Endothelial cell of umbilical vein (primary cell): ENCODE measurements at places on chromosomes 13 and 19. TPM values are rescaled to one million over a fixed set of nuclear protein-coding genes. Genes with fewer than 3 reads are reported as not detected.

GRCh38 chr13:76928456-76928855, 19.9 kb upstream of the ACOD1 start:
- H3K27me3 ChIP-seq: peaks cover 4% of the 10 kb centered on the region
- no peaks in the 10 kb centered on the region for H3K4me1 ChIP-seq
- DNase-seq: no peak
- no peaks in the 10 kb centered on the region for H3K36me3 ChIP-seq
- H3K27ac ChIP-seq: no peak overlapping the region

DNA sequence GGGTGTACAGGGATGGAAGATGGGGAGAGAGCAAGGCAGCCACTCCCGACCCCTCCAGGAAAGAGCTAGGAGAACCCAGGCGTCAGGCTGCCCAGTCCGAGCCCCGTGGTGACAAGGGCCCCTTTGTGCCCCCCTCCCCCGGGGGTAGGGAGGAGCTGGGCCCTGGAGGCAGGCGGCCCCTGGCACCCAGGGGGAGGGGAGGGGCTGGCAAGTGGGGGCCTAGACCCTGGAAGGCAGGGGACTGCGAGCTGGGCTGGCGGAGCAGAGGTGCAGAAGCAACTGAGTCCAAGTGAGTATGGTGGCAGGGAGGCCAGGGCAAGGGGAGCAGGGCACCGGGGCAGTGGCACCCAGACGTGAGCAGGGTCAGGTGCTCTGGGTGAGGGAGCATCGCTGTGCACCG, at the start of gene MAG:
TSS of gene MAG (plus strand) at position 246 of the 400 bp plus-strand sequence. CDS start 3,248 bp downstream, outside the sequence.
- DNase-seq: no peak
- H3K4me3 ChIP-seq: no peak within 1 kb of the TSS
- H3K36me3 ChIP-seq: no peaks in the 10 kb centered on the region
- no peak within 1 kb of the TSS for H3K27ac ChIP-seq

GRCh38 chr19:39858541-39858940, 12.4 kb upstream of the FBL start:
- no peaks in the 10 kb centered on the region for H3K4me1 ChIP-seq
- no peak overlapping the region for H3K4me3 ChIP-seq
- no peaks in the 10 kb centered on the region for H3K36me3 ChIP-seq
- DNase-seq: no peak
- H3K27me3 ChIP-seq: peaks cover 5% of the 10 kb centered on the region

DNA sequence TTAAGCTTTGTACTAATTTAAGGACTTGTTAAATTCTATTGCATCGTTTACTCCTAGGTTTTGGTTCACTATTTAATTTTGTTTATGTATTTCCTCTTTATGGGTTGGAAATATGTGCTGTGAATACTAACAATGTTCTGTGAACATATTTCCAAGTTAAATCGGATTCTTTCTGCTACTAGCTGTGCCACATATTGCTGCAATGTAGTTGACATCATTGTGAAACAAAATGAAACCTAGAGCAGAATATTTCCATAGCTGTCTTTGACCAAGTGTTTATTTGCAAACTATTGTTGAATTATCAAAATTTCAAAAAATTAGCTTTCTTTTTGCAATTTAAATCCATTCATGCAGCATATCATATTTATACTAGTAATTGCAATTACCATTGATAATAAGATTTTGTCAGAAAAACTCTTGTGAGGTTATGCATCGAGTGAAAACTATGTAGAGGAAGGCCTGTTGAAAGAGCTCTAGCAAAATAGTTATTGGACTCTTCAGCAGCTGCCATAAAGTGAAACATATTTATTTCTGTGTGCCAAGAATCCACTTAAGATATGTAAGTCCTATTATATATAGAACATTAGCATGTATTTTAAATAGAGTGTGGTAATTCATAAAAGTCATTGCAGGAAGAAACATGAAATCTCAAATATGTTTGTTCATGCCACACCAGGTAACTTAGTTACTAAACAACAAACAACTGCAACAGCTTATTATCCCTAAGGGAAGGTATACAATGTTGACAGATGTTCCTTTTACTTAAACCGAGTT, 575.1 kb downstream of the SLITRK6 start:
- H3K4me3 ChIP-seq: no peak overlapping the region
- no peaks in the 10 kb centered on the region for H3K27me3 ChIP-seq
- DNase-seq: no peak
- no peaks in the 10 kb centered on the region for H3K36me3 ChIP-seq

GRCh38 chr13:23767838-23768237, 121.4 kb downstream of the MIPEP start:
- no peaks in the 10 kb centered on the region for H3K27me3 ChIP-seq
- no peaks in the 10 kb centered on the region for H3K4me1 ChIP-seq
- H3K36me3 ChIP-seq: no peaks in the 10 kb centered on the region
- DNase-seq: no peak

- no peak overlapping the region for H3K4me3 ChIP-seq
- H3K27me3 ChIP-seq: peaks cover 22% of the 10 kb centered on the region
- peaks cover 11% of the 10 kb centered on the region for H3K4me1 ChIP-seq
- no peak overlapping the region for H3K27ac ChIP-seq
- peaks cover 4% of the 10 kb centered on the region for H3K36me3 ChIP-seq
- DNase-seq: no peak
Measured at GRCh38 chr19:2253106-2254063, 2.8 kb downstream of the JSRP1 start.

DNA sequence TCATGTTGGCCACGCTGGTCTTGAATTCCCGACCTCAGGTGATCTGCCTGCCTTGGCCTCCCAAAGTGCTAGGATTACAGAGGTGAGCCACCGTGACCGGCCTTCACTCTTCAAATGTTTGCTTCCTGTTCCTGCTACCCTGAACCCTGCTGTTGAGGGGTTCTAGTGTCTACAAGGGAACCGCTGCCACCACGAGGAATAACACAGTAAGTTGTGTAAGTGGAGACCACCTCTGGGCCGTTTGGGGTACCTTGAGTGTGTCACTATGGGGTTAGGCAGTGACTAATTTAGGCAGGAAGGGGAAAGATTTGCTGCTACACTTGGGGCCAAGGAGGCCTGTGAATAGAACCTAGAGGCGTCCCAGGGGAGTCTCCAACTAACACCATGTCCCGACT, 2.2 kb upstream of the MYADM start:
- no peak overlapping the region for H3K4me3 ChIP-seq
- H3K27ac ChIP-seq: no peak overlapping the region
- DNase-seq: no peak
- H3K4me1 ChIP-seq: peaks cover 15% of the 10 kb centered on the region
- no peaks in the 10 kb centered on the region for H3K36me3 ChIP-seq

- no peak for DNase-seq
- H3K27me3 ChIP-seq: no peaks in the 10 kb centered on the region
- H3K27ac ChIP-seq: no peak overlapping the region
- no peaks in the 10 kb centered on the region for H3K4me1 ChIP-seq
- no peak overlapping the region for H3K4me3 ChIP-seq
Measured at GRCh38 chr13:85080691-85081090, 718.5 kb downstream of the SLITRK6 start.

DNA sequence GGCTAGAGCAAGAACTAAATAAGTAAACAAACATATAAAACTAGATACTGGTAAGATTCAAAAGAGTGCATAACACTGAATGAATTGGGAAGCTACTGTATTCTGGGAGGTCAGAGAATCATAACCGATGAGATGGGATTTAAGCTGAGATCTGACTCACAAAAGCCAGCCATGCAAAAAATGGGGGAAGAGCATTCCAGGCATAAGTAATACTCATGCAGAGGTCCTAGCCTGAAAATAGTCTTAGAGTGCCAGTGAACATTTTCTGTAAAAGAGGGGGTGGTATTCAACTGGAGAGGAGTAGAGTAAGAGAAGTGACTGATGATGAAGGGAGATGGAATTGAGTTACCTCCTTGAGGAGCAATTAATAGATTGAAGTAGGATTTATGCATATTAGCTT, 872.0 kb upstream of the GPC6 start:
- no peaks in the 10 kb centered on the region for H3K36me3 ChIP-seq
- no peak for DNase-seq
- no peak overlapping the region for H3K4me3 ChIP-seq
- H3K27ac ChIP-seq: no peak overlapping the region
- no peaks in the 10 kb centered on the region for H3K27me3 ChIP-seq

GRCh38 chr19:53196777-53197396, 3.7 kb upstream of the ZNF665 start:
- no peaks in the 10 kb centered on the region for H3K27me3 ChIP-seq
- H3K36me3 ChIP-seq: no peaks in the 10 kb centered on the region
- peak overlapping the region; percentile 63 for H3K4me3 ChIP-seq
- peak; percentile 90 for DNase-seq
- peak overlapping the region; percentile 57 for H3K27ac ChIP-seq
- peaks cover 2% of the 10 kb centered on the region for H3K4me1 ChIP-seq

DNA sequence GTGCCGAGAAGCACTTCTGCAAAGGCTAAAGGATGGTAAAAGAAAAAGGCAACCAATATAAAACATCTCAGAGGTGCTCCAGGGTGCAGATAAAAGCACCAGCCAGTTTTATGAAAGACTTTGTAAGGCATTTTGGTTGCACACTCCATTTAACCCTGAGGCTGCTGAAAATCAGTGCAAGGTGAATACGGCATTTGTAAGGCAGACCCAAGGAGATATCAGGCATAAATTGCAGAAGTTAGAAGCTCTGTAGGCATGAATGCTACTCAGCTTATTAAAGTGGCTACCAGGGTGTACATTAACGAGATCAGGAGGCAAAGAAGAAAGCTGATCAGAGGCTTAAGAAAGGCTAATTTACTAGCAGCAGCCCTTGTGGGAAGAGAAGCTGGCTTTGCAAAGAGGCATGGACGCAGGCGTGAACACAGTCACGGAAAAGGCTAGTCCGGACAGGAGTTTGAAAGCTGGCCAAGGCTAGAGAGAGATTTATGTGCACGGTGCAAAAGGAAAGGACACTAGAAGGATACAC, 99.6 kb downstream of the ZNF429 start:
- no peaks in the 10 kb centered on the region for H3K27me3 ChIP-seq
- DNase-seq: peak; percentile 5
- H3K4me1 ChIP-seq: no peaks in the 10 kb centered on the region

DNA sequence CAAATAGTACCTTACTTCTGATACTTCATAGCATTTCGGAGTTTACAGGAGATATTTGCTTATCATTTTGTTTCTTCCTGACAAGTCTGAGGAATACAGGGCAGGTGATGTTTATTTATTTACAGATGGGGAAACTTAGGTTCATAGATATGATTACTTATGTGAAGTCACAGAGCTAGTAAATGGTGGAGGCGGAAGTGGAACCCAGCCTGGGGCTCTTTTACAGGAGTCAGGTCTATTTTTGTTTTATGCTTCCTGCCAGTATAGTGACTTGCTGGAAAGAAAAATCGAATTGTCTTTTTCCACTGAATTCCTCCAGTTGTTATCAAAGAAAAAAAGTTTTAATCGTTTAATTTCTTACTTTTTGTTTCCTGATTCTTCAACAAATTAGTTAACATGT, 66.5 kb downstream of the DGKH start:
- no peaks in the 10 kb centered on the region for H3K27me3 ChIP-seq
- no peaks in the 10 kb centered on the region for H3K36me3 ChIP-seq
- no peak overlapping the region for H3K27ac ChIP-seq
- H3K4me1 ChIP-seq: peaks cover 4% of the 10 kb centered on the region
- no peak overlapping the region for H3K4me3 ChIP-seq

DNA sequence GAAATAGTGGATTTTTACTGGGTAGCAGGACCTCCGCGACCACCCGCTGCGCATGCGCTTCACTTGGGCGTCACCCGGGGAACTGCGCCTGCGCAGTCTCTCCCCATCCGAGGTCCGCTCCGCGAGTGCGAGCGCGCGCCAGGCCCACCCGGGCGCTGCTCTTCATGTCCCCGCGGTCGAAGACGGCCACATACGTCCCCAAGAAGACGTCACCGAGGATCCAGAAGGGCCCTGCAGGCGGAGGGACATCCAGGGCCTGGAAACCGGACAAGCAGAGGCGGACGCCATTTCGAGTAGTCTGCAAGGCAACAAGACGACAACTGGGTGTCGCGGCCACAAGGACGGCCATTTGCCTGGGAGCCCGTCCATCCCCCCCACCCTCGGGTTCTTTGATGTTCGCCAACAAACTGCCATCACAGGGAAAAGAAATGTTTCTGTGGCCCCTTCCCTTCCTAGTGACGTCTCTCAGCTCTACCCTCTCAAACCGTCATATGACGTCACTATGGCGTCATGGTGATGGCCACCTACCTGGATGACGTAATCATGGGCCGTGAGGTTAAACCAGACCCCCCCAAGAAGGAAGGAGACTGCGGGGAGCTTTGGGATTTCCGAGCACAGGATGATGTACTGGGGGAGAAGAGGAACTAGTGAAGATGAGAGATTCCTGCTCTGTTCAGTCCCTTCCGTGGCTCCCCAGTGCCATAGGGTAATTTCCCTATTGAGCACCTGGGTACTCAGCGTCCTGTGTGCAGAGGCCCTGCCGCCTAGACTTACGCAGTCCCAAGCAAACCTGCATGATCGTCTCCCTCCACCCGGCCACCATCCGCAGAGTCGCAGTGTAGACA, 6.7 kb downstream of the NAPSA start:
- no peaks in the 10 kb centered on the region for H3K36me3 ChIP-seq
- no peak overlapping the region for H3K27ac ChIP-seq
- peak overlapping the region; percentile 18 for H3K4me3 ChIP-seq
- H3K27me3 ChIP-seq: no peaks in the 10 kb centered on the region
- H3K4me1 ChIP-seq: peaks cover 7% of the 10 kb centered on the region

DNA sequence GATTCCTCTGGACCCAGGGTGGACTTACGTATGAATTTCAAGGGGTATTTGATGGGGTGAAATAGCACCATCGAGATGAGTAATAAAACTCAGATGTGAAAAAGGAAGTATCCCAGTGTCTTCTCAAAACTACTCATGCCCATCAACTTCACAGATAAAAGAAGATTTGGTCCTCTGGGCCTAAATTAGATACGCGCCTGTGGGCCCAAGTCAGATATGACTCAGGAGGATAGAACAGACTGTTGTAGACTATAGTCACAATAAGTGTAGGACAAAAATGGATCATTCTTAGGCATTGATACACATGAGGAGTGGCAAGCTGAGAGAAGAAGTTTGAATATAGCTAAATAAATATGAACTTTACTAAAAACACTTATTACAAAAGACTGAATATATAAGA, 2438.8 kb downstream of the PCDH9 start:
- no peaks in the 10 kb centered on the region for H3K4me1 ChIP-seq
- no peak overlapping the region for H3K27ac ChIP-seq
- no peaks in the 10 kb centered on the region for H3K27me3 ChIP-seq
- H3K36me3 ChIP-seq: no peaks in the 10 kb centered on the region

- no peaks in the 10 kb centered on the region for H3K27me3 ChIP-seq
- H3K4me1 ChIP-seq: no peaks in the 10 kb centered on the region
- DNase-seq: no peak
Measured at GRCh38 chr19:8831373-8831772, 731 bp downstream of the ZNF558 start.

Gene SHISA7
- total RNA-seq: not detected in 2 replicates

Gene ZNF69
- 1.2 and 5.6 TPM in 2 replicates for total RNA-seq

Gene OSCAR
- total RNA-seq: not detected in 2 replicates

Gene THSD1
- 25.2 and 25.4 TPM in 2 replicates for total RNA-seq

Gene CBY2
- total RNA-seq: not detected in 2 replicates

Gene SGCG
- not detected in 2 replicates for total RNA-seq

Gene HIPK4
- total RNA-seq: not detected in 2 replicates

Gene NLRP5
- total RNA-seq: not detected in 2 replicates

Gene HS6ST3
- 0.15 and 0.35 TPM in 2 replicates for total RNA-seq

Gene SPC24
- total RNA-seq: 68.5 and 70.0 TPM in 2 replicates

Gene ZIC2
- total RNA-seq: not detected in 2 replicates

Gene LILRA2
- total RNA-seq: not detected in 2 replicates

Gene ZNF284
- total RNA-seq: 2.4 and 2.7 TPM in 2 replicates

Gene ZNF180
- 8.6 and 8.9 TPM in 2 replicates for total RNA-seq
